Melanocyte of skin (primary cell): ENCODE measurements at places on chromosomes 4 and X. TPM values are rescaled to one million over a fixed set of nuclear protein-coding genes. Genes with fewer than 3 reads are reported as not detected.

PCDH11X gene
- total RNA-seq, result under 0.01 TPM in 2 replicates

JCHAIN gene
- total RNA-seq, result 0.36 TPM in 1 of 2 replicates, not detected in the other

ASB5 gene
- not detected in 2 replicates for total RNA-seq

TREX2 gene
- 1.3 and 3.4 TPM in 2 replicates for total RNA-seq

KLHL13 gene
- total RNA-seq, result 0.69 and 1.1 TPM in 2 replicates
